Activated naive CD4-positive, alpha-beta T cell treated with anti-CD3 and anti-CD28 coated beads, Interleukin-2, amount 50 U/mL, for 72 hours (primary cell): ENCODE measurements at places on chromosomes 6 and 20.

DNA sequence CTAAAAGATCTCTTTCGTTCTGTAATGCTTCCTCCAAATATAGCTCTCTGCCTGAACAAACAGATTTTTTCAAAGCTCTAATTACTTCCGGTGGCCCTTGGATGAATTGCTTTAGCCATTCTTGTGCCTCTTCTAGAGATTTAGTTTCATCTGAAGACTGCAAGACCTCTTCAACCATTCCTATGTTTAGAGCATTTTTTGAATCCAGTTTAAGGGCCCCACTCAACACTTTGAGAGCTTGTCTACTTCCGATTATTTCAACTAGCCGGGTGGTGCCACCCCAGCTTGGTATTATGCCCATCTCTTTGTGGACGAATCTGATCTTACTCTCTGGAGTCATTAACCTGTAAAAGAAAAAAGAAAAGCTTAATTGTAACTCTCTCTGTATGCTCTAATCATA is 23.3 kb downstream of the RNF146 start:
- no peak for DNase-seq

DNA sequence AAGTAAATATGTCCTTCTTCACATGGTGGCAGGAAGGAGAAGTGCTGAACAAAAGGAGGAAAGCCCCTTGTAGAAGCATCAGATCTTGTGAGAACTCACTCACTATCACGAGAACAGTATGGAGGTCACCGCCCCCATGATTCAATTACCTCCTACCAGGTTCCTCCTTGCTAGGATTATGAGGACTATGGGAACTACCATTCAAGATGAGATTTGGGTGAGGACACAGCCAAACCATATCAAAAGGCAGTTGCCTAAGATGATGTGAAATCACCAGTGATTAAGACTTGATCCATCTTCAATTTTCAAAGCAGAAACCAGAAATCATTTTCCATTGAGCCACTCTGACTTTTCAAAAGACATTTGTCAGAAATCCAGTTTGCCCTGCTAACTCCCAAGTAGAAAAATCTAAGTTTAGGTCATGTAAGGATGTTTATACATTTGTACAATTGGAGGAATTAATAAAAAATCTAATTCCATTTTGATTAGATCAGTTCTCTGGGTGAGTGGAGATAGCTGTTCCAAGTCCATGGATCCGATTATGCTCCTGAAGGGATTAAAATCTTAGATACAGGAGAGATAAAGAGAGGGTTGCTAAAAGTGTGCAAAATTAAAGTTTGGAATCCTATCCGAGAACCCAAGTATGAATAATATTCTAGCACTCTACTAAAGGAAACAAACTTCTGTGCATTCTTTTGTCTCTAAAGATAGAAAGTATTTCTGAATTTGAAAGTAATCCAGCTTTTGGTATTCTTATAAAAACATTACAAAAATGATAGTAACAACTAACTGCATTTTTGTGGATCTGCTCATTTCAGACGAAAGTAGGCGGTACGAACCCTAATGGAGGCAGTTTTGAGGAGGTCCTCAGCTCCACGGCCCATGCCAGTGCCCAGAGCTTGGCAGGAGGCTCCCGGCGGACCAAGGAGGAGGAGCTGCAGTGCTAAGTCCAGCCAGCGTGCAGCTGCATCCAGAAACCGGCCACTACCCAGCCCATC is 39.5 kb downstream of the HDDC2 start:
- no peak for DNase-seq

DNA sequence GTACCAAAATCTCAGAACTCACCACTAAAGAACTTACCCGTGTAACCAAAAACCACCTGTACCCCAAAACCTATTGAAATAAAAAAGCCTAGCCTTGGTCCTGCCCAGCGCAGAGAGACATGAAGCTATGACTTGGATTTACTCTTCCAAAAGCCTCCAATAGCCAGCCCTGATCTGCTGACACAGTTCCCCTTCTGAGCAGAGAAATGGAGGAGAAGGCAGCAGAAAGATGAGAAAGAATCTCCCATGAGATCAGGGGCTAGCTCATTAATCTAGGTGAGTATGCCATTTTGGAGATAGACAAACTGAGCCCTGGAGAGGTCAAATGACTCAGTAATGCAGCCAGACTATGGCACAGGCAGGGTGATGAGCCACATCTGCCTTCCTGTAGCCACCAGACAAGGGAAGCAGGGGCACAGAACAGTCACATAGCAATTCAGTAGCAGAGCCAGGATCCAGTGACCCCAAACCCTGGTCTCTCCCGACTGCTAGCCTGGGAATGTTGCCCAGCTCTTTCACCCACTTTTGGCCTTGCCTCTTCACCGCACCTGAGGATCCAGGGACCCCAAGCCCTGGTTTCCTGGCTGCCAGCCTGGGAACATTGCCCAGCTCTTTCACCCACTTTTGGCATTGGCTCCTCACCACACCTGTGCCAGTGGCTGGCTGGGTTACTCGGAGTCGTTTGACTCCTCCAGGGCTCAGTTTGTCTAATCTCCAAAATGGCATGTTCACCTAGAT is 7.2 kb upstream of the SDCBP2 start:
- no peak for DNase-seq

- peak; percentile 48 for DNase-seq
These were observed 21.4 kb downstream of the PYGB start for GRCh38 chr20:25269057-25269832.

DNA sequence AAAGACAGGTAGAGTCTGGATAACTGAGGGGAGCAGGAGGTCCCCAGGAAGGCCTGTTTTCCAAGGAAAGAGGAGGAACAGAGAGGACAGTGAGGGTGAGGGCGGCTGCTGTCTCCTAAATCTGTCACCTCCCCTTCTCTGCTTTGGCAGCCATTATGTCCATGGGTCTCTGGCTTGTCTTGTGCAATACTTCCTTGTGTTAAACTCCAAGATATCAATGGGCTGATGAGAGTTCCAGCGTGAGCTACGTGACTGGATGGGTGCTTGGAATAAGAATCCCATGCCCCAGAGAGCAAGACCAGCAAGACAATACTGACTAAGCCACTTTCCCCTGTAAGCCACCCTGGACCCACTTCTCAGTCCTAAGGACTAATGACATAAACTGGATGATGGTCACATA is 26.3 kb upstream of the DNAAF9 start:
- DNase-seq: no peak
